NCI-H146 (cell line): ENCODE measurements at places on chromosomes 12 and 14.

DNA sequence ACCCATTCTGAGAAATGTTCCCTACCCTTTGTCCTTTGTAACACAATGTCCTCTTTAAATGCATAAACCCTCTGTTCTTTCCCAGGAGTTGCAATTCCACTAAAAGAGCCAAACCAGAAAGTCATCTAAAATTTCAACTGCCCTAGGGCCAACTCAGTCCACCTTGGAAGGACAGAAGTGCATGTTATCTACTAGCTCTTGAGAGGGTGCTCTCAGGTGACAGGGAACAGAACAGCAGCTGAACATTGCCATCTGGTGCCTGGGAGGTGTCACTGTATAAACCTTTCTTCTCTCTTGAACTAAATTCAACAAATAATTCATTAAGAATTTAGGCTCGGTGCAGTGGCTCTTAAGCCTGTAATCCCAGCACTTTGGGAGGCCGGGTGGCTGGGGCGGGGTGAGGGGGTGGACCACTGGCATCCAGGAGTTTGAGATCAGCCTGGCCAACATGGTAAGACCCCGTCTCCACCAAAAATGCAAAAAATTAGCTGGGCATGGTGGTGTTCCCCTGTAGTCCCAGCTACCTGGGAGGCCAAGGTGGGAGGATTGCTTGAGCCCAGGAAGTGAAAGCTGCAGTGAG, 10.3 kb upstream of the FERMT2 start:
- DNase-seq = peak; percentile 37

DNA sequence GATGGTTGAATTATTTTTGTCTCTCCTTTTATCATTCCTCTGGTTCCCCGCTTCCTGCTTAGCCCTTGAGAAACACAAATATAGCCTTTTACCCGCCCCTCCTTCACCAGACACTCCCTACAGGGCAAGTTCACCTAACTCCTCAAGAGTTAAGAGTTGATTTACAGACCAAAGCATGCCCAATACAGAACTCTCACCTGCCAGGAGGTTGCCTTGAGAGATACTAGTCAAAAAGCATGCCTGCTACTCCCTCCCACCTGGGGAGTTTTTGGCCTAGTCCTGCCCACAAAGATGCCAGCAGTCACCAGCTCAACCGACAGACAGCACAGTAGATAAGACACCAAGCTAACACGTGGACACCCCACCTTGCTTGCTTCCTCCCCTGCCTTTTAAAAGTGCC, 11.2 kb downstream of the LGMN start:
- DNase-seq = no peak

DNA sequence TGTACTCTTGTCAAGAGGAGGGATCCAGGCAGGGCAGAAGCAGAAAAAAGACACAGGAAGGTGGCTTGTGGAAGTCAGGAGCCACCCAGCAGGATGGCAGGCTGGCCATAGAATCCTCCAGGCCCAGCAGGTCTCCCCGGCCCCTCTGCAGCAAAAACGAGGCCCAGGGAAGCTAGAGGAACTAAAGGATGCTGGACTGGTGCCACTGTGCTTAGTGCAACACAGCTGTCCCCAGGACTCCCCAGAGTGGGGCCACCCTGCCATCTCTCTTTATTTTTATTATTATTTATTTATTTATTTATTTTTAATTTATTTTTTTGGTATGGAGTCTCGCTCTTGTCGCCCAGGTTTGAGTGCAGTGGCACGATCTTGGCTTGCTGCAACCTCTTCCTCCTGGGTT, 54.1 kb downstream of the PITPNM2 start:
- no peak for DNase-seq

DNA sequence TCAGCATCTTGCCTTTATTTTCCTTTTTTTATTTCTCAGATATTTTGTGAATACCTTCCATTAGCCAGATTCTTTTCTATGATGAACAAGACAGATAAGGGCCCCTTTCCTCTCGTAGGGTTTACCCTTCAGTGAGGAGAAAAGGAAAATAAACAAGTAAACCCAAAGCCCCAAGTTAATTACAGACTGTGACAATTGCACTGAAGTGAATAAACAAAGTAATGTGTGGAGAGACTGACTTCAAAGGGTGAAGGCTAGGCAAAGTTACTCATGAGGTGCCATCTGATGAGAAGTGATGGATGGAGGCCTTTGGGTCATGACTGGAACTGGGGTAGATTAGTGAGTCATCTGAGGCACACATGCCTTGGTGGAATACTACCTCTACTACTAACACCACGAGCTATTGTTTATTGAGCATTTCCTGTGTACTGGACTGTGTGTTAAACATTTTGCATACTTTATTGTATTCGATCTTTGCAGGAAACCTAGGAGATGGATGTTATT, 143.4 kb upstream of the PRICKLE1 start:
- DNase-seq = no peak

GRCh38 chr14:66603945-66604344, 96.0 kb downstream of the GPHN start:
- no peak for DNase-seq

DNA sequence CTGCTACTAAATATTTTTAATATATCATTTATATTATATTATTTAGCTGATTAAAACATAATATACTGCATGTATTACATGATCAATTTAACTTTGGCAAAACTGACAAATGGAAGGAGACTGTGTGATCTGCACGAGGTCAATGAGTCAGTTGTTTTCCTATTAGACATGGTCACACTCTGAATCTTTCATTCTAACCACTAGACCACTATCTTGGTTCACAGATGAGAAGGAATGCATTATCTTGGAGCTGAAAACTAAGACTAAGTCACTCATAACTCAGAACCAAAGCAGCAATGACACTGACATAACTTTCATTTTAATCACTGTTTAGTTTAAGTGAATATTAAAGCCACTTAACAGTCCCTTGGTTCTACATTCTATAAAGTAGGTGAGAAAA, 37.4 kb downstream of the GNPTAB start:
- DNase-seq = no peak

GRCh38 chr14:99777951-99778350, 15.3 kb upstream of the EML1 start:
- DNase-seq = no peak

- no peak for DNase-seq
Observed at GRCh38 chr12:49084438-49084837, 10.2 kb downstream of the DHH start.

GRCh38 chr12:101570047-101570446, 24.7 kb upstream of the MYBPC1 start:
- DNase-seq = no peak

DNA sequence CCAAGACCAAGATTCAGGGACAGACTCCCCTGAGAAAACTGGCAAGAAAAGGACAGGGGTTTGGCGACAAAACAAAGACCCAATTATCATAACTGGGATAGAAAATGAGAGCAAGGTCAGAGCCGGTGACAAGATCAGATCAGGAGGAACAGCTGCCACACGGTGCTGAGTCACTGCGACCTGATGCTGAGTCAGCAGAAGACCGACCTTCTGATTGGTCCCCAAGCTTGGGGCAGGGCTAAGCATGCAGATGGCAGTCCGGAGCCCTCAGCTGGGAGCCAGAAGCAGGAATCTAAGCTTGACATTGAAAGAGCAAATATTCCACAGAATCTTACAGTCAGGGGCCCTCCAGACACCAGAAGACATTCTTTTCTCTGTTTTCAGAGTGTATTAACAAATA, 19.1 kb upstream of the ARMH4 start:
- peak; percentile 63 for DNase-seq

GRCh38 chr12:104689635-104690034, 232.9 kb downstream of the CHST11 start:
- no peak for DNase-seq

- DNase-seq = no peak
Observed at GRCh38 chr12:113831016-113831415, 135.1 kb downstream of the RBM19 start.

- DNase-seq = no peak
Observed at GRCh38 chr12:27009881-27010301, 4.3 kb downstream of the TM7SF3 start.

DNA sequence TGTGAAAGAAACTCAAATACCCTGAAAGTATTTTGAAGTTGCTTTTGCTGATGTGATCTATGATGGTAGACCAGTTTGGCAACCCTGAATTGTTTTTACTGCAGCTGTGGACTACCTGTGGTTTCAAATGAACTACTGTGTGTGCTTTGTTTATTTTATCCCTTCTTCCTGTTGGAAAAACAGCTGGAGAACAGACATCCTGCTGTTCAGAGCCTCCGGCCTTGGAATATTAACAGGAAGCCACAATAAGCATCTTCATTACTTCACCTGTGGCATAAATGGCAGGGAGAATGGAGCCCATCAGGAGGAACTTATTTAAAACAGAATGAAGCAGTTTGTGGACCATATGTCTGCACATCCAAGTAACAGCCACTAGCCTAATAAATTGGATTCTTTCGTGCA, 104.8 kb downstream of the DUSP6 start:
- DNase-seq = peak; percentile 95

- DNase-seq = peak; percentile 7
Observed at GRCh38 chr12:43762596-43762995, 3.8 kb downstream of the IRAK4 start.

DNA sequence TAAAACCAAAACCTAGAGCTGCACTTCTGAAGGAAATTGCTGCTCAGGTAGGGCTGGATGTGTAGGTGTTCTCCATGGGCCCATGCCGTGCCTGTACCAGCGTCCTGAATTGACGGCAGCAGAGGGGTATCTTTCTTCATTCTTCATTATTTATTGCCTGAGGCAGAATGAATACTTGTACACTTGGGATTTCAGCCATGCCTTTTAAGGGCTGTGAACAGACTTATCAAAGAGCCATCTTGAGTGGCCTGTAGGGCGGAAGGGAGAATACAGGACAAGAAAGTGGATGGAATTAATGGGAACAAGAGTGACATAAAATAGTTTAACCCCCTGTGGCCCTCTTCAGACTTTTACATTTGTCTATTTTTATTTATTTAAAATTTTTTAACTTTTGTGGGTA, 61.4 kb downstream of the RASSF3 start:
- DNase-seq = no peak

- DNase-seq = peak; percentile 61
Observed at GRCh38 chr12:497501-498160, 37.9 kb downstream of the B4GALNT3 start.

- DNase-seq = no peak
Observed at GRCh38 chr12:10101648-10102220, 2.9 kb upstream of the CLEC1A start.

GRCh38 chr12:2013086-2013485, 8.8 kb upstream of the DCP1B start:
- DNase-seq = no peak

GRCh38 chr12:32488132-32488531, 88.8 kb downstream of the FGD4 start:
- no peak for DNase-seq

DNA sequence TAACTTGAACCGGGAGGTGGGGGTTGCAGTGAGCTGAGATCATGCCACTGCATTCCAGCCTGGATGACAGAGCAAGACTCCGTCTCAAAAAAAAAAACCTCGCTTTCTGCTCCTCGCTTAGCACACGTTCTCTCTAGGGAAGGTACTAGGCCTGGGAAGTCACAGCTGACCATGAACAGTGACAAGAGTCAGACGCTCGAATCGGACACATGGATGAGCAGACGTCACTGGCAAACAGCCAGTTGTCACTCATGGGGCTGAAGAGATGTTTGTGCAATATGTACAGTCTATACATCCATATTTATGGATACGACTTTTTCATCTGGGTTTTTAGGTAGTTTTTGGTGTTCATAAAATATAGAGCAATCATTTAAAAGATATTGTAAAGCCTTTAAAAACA, 19.4 kb downstream of the TCHP start:
- no peak for DNase-seq

GRCh38 chr12:52197371-52198231, 5.8 kb upstream of the KRT80 start:
- no peak for DNase-seq

GRCh38 chr14:98301681-98302080, 970.3 kb downstream of the BCL11B start:
- no peak for DNase-seq

DNA sequence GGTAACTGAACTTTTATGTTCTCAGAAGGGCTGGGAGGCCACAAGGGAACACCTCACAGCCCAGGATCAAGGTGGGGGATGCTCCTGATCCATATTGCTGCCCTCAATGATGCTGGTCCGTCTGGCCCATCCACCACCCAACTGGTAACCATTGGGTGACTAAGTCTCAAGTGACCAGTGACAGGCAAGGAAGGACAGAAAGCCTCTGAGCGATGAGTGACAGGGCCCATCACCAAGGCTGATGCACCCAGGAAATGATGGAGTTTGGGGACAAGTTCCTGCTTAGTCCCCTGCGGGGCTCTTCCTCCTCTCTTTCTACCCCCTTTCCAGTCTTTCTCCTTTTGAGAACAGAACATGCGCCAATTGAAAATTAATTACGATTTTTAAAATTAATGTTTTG, 2.6 kb upstream of the MMP19 start:
- no peak for DNase-seq

GRCh38 chr12:71124835-71125460, 32.9 kb downstream of the TSPAN8 start:
- peak; percentile 2 for DNase-seq
